ENCODE measurements at places on chromosomes 1 and 21.

DNA sequence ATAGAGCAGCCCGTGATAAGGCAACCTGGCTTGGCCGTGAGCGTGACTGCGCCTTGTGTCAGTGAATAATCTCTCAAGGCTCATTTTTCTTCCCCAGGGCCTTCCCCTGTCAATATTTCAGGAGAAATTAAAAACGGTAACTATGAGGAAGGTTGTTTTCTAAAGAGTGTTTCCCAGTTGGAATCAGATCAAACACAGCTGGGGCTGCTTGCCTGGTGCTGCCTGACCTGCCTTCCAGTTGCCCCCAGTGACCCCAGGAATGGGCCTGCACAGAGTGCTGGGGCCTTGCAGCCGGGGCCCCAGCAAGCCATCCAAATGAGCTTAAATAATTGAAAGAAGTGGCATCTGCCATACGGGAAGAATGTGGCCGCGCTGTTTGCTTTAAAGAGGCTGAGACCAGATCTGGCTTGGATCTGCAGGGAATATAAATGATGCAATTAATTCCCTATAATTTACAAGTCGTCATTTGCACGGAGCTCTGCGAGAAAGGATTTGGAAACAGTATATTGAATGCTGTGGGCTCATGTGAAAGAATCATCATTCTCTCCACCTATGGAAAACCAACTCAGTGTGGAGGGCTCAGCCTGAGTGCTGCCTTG, 203.9 kb downstream of the C1orf94 start:
- DNase-seq: no peak

GRCh38 chr1:172275478-172275877, 145.0 kb upstream of the C1orf105 start:
- no peak for DNase-seq

DNA sequence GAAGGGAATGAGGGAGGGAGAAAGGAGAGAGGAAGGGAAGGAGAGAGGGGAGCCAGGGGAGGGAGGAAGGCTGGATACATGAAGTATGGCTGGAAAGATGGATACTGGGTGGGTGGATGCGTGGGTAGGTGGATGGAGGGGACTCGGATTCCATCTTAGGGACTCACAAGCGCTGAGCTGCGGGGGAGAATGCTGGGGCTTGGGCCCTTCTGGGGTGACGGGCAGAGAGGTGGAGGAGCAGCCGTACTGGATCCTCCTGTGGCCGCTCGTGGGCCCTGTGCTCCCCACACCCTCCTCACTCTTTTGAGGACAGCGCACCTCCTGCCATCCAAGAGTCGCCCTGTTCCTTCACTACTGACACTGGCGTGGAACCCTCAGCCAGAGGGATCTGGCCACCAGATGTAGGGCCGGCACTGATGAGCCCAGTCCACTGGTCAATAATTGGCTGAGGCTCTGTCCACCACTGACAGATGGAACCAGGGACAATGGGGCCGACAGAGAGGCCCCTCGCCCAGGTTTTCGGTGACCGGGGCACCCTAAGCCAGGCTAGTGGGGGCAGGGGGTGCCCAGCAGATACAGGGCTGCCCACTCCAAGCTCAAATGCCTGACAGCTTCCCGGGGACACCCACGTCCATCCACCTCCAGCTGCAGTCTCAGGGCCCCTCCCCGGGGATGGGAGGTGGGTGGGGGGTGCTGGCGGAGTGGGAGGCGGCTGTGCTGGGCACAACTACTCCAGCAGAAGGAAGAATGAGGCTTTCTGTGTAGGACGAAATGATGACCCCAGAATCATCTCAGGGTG, 4.4 kb upstream of the ACTRT2 start:
- no peak for DNase-seq

GRCh38 chr1:203096566-203096965, 10.8 kb upstream of the MYOG start:
- DNase-seq: no peak

DNA sequence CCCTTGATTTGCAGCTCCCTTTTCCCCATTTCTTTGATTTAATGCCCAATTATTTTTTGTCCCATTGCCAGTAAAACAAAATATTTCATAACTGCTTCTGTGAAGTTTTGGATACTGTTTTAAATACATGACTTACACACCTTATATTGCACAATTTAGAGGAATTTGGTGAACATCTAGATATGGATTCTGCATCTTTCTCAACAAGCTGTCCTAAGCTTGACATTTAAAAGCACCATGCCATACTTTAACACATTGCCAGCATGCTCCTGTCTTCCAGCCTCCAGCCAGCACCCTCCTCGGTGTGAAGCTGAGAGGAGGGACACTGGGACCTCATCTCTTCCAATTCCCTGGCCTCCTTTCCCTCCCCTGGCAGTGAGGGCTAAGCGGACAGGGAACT, 167.6 kb downstream of the SEC16B start:
- DNase-seq: no peak
